ENCODE measurements at places on chromosomes 3 and 15.
A peak's percentile ranks its signal among the peaks of the same experiment; 100 is the strongest.

DNA sequence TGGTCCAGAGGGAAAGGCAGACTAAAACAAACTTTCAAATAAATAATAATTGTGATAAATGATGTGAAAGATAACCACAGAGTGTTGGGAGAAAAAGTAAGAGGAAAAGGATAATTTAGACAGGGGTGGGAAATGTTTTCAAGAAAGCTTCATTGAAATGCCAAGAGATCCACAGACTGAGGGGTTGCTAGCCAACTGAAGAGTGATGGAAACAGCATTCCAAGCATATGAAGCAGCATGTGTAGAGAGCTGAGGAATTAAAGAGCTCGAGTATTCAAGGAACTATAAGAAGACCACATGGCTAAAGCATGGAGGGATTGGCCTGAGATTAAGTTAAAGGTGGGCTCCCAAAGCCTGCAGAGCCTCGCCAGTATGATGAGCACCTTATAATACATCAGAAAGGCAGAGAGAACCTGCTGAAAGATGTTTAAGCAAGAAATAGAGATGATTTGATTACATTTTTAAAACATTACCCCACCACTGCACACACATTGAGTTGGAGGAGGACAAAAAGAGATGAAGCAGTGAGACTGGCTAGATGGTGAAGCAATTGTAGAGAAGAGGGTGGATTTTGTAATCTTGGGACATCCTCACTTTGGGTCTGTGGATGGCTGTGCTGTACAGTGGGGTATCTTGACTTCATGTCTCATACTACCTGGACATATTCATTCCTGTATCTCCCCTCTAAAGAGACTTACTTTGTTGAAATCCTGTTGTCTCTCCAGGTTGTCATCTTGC, 100.8 kb downstream of the STAC start:
- DNase-seq: peak; percentile 73

DNA sequence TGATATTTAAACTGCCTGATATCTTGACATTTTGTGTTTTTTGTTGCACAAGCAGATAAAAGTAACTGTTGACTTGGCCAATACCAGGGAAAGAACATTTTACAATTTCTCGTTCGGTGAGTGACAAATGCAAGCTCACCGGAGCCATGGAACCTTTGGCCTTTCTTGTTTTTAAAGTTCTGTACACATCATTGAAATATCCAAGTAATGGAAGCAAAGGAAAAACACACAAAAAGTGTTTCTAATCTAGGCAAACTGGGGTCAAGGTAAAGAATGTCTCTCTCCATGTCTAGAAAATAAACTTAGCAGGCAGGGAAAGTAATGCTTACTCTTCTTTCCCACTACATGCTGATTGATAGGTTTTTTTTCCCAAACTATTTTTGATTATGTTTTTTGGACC, 27.8 kb downstream of the SPTSSB start:
- no peak for DNase-seq

GRCh38 chr15:83846847-83847246, 192.9 kb downstream of the ADAMTSL3 start:
- DNase-seq: no peak

DNA sequence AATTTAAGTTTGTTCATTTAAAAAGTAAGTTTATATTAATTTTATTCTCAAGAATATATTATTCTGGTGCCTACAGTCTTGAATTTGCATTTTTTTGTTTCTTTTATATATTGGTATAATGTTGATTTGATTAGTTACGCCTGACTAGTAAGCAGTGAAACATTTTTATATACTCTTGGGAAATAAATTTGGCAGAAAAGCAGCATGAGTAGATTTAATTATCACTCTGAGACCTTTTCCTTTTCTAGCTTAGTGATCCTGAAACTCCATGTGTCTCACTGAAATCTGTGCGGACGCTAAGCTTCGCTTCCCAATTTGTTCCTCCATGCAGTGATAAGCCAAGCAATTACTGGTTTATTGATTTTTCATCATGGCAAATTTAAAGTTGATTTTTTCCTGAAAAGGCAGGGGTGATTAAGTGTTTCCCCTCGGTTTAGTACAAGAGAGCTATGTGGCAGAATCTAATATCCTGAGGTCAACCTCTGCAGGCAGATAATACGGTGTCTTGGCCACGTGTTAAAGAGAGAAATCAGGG, 87.2 kb upstream of the MLF1 start:
- peak; percentile 14 for DNase-seq

- DNase-seq: no peak
Measured at GRCh38 chr3:65953301-65953812, 85.4 kb downstream of the MAGI1 start.

- DNase-seq: no peak
Measured at GRCh38 chr15:100802421-100803170, 77.0 kb upstream of the ALDH1A3 start.

DNA sequence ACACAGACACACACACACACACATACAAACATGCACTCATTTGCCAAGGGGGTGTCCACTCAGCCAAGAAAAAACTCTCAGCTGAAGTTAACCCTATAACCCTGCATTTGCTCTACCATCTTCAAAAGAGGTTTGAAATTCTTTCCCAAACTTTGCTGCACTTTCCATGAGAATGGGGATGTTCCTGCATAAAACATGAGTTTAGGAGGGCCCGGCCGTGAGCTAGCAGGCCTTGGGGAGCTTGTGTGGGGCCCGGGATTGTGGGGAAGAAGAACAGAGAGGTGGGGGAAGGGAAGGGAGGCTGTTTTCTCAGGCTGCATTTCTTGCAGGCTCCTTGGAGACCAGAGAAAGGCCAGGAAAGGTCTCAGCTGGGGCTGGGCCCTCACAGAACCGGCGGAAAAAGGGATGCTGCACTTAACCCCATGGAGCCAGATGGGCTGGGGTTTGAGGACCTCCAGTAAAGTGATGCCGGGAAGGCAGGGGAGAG, 40.8 kb downstream of the SEMA5B start:
- no peak for DNase-seq

DNA sequence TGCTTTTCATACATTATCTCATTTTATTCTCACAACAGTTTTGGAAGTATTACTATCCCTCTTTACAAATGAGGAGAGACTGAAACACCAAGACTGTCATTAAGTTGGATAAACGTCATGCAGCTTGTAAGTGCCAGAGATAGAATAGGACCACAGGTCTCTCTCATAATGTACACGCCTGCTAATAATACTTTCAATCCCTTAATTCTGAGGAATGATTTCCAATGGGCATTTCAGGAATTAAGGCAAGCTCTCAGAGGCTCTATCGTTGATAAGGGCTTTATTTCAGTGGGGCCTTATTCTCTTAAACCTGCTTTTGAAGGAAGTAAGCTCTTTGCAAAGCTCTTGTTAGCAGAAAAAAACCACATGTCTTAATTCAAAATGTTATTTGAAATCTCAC, 229.1 kb downstream of the NFKBIZ start:
- DNase-seq: no peak

DNA sequence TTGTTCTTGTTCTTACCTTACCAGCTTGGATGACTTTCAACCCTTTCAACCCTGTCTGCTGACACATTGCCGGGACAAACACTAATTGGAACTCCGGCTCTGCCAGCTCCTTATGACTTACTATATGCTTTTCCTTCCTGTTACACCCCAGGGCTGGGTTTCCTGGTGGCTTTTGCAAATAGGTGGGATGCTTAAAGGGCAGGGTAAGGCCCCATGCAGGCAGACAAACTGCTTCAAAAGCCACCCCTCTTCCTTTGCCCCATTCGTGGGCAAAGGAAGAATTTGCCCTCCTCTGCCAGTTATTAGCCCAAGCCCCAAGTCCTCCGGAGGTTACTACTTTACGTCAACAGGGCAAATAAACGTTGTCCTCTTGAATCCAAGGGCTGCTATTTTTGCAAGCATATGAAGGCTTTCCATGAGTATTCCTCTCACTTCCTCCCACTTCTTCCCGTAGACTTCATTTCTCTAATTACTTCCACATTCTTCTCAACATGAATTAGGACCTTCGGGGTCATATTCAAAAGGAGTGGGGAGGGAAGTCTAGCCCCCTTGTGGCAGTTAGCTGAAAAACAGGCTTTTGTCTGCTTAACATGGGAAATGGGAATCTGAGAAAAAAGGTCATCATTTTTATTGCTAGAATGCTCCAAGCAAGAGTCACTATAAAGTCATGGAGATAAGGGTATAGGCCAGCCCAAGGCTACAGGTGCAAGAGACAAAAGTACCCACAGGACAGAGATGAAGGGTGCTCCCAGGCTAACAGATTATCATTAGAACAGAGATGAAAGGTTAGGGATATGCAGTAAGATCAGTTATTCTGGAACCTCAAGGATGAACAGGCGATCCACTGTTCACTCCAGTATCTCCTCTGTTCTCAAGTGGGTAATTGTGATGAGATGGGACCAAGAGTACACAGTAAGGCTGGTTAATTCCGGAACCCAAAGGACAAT, 56.3 kb upstream of the FSTL1 start:
- peak; percentile 76 for DNase-seq

DNA sequence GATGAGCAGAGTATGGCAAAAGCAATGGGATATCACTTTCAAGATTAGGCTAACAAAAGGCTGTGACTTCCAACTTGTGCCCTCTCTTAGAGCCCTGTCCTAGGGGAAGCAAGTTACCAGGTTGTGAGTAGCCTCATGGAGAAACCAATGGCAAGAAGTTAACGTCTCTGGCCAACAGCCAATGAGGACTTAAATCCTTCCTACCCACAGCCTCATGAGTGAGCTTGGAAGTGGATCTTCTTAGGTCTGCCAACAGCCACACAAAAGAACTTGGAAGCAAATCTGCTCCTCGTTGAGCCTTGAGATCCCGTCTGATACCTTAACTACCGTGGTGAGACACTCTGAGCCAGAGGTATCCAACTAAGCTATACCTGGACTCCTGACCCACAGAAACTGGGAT, 5.7 kb downstream of the NME9 start:
- DNase-seq: no peak

GRCh38 chr15:59550956-59551355, 60.6 kb upstream of the GCNT3 start:
- no peak for DNase-seq

- DNase-seq: no peak
Measured at GRCh38 chr3:123169492-123169929, 32.2 kb upstream of the SEC22A start.

DNA sequence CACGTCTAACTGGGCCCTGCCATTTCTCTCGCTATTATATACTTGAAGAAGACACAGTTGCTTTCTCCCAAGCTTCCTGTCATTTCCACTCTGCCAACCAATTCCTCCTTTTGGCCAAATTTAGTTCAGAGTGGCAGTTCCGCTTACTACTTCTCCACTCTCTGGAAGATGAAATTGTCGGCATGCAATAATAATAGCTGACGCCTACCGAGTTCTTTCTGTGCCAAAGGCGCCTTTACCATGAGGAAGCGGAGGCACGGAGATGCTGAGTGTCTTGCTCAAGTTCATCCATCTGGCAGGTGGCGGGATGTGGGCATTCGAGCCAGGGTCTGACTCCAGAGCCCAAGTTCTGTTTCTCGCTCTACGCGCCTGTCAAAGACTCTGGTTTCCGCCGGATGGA, 14.6 kb upstream of the NRROS start:
- no peak for DNase-seq

DNA sequence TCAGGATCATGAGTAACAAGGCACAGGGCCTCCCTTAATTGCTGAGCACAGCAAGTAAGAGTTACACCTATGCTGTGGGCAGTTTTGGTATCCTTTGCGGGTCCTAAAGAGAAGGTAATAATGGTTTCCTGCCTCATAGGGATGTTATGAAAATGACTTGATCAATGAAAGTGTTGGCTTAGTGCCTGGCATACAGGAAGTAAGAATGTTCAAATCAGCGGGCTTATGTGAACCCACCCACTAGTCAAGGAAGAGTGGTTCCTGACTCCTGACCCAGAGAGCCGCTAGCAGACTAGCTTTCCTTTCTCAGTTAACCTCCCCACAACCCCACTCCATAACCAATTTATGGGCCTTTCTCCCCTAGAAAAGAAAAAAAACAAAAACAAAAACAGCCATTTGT, 5.2 kb upstream of the ADAMTS9 start:
- DNase-seq: no peak

DNA sequence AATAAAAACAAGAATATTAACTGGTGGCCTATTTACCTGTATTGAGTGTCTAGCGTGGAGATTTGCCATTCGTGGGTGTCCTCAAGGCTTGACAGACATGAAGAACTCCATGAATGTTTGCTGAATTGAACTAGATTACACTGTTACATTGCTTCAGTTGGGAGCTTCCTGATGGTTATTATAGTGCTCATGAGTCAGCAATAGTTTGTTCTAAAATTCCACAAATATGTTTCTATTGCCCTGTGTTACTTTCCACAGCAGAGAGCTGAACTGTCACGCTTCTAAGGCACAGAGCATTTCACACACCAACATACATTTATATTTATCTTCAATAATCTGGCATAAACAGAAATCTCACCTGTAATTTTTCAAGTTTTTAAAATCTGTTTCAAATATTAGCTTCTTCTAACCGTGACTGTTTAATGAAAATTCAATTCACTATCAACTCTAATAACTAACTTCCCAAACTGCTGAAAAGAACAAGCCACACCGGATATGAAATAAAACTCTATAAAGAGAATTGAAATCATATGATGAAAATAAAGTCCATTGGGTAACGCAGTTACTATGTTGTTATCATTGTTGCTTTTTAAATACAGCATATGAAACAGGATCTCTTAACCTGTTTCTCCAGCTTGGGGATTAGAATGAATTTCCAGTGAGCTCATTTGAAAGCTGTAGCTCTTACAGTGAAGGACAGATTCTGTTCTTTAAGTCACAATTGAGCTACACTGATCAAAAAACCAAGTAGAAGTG, 61.2 kb upstream of the MCF2L2 start:
- DNase-seq: peak; percentile 41

GRCh38 chr15:68623301-68623892, 44.6 kb downstream of the CORO2B start:
- DNase-seq: no peak

DNA sequence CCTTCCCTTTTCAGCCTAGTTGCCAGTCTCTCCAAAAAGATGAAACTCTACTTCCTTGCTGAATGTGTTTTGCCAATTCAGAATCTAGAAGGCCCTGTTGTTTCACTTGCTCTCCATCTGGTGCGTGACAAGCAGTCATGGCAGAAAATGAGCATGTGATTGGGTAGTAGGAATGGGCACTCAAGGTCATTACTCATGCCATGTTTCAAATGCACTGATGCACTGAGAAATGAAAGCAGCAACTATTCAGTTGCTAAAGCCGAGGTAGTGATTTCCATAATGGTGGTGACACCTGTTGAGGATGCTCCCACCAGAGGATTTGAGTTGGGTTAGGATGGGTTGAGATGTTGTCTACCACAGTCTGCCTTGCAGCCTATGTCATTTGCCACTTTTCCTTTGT, 12.7 kb downstream of the ZBTB38 start:
- no peak for DNase-seq

- no peak for DNase-seq
Measured at GRCh38 chr3:39103791-39104552, 3.5 kb downstream of the GORASP1 start.

- no peak for DNase-seq
Measured at GRCh38 chr15:31263751-31264558, 62.7 kb upstream of the KLF13 start.

GRCh38 chr15:70087708-70088352, 9.9 kb downstream of the TLE3 start:
- no peak for DNase-seq

DNA sequence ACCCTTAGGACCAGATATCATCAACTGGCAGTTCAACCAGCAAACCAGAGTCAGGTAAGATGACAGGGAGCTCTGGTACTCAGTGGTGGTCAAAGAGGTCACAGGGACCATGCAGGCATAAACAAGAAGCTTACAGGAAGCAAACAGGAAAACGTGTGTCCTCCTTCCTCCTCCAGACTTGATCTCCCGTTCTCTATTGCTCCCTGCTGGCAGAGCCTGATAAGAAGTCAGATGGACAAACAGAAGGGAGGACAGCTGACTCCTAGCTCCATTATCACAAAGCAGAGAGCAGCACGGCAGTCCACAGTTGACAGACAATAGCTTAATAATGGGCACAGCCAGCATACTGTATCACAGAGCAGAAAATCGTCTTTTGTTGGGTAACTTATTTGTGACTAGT, 156.5 kb upstream of the SLC2A2 start:
- DNase-seq: peak; percentile 22

Data from fibroblast of skin of scalp (primary cell).